Right cardiac atrium (tissue), 5 donors: ENCODE measurements at places on chromosomes 5 and 9.

- DNase-seq = no peak
These were observed 213.4 kb downstream of the PTTG1 start for GRCh38 chr5:160635046-160635445.

DNA sequence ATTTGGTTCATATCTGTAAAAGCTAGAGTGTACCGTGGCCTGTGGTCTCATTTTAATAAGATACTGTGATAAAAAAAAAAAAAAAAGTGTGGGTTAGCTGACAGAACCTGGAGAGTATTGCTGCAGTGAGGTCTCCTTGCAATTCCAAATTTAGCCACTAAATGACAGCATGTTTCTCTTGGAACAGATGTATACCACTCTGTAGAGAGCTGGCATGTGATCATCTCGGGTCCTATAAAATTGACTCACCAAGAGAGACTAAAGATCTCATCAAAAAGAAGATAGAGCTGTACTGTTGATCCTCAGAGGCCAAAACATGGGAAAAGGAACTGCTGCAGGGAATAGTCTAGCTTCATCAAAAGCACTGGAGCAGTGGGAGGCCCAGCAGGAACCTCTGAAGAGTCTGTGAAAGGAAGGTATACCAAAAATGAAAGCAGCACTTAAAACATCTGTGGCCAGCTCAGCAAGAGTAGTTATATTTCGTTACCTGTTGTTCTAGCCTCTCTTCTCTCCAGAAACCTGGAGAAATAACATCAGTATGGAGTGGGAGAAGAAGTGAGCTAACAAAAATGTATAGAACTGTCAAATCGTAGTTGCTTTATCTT lies 826.8 kb downstream of the EFNA5 start:
- no peak for DNase-seq

- DNase-seq = no peak
These were observed 20.4 kb upstream of the PRUNE2 start for GRCh38 chr9:76926324-76926741.

DNA sequence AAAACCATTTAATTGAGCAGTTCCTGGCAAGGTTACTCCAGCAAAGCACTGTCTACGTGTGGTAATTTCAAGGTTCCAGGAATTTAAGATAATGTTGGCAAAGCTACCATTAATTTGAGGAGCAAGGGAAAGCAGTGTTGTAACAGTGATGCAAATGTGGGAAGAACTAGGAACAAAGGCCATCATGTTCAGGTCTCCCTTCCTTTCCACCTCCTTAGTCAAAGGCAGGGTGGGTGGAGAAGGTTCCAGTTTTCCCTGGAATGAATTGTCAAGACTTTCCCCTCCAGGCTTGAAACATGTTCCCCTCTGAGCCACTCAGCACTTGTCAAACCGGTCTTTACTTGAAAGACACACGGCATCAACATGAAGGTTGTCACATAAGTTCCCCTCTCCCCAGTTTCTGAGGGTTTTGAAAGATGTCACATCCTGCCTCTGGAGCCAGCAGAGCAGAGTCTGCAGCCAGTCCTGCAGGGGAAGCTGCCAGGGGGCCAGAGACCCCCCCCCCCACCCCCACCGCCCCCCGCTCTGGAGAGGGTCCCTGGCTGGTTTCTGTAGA lies 226.0 kb downstream of the GAS1 start:
- DNase-seq = no peak

- peak; percentile 63 for DNase-seq
These were observed at the start of gene PRR7 for GRCh38 chr5:177446200-177447065. TSS of gene PRR7 (plus strand) at chr5:177446814. CDS start at chr5:177455068, 8,254 bp downstream.

- no peak for DNase-seq
These were observed 2.7 kb upstream of the LHX3 start for GRCh38 chr9:136207616-136208015.

DNA sequence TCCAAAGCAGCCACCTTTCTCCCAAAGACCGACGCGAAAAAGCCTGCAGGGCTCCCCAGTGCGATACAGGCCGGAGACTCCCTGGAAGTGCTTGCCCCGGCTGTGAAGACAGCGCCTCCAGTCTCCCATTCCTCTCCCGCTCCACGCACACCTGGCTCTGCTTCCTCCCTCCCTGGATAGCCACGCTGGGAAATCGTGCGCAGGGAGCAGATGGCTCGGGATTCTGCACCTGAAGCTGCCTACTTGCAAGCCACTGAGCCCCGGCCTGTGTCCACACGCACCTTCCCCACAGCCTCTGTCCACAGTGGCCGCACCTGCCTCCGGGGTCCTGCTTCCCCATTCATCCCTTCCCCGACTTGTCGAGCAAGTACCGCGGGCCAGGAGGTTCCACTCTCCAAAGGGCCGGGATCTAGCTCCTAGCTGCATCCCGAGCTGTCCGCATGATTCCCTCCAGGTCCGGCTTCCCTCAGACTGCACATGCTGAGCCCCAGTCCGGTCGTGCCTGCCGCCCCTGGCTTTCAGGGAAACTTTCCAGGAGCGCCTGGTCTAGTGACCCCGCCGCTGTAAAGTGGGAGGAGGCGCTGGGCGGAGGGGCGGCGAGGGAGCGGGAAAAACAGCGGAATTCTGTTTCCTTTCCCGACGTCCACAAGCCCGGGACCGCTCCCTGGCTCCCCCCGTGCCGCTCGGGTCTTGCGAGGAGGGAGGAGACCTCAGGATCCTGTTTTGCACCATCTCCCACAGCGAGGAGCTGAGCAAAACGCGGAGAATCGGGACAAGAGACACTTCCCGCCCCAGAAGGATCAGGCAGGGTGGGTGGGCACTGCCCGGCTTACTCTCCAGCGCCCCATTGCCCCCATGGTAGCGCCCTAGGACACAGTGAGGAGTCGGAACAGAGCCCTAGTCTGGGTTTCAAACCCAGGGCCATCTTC lies 2.0 kb downstream of the SEMA6A start:
- DNase-seq = peak; percentile 71
